ENCODE measurements at places on chromosomes 3 and 15.

DNA sequence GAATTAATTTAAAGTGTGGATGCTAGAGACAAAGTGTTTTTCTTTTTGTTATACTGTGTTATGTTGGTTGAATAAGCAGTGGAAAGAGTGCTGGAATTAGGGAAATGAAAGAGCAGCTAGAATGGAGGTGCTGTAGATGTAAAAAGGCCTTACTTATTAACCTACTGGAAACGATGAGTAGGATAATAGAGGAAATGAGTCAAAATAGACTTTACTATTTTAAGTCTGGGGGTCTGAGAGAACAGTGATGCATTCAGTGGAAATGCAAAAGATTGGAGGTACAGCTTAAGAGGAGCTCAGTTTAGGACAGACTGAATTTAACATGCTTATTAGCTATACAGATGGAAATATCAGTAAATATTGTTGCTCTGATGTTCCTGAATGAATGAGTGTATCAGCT lies 674.0 kb downstream of the OTOL1 start:
- no peak for DNase-seq

DNA sequence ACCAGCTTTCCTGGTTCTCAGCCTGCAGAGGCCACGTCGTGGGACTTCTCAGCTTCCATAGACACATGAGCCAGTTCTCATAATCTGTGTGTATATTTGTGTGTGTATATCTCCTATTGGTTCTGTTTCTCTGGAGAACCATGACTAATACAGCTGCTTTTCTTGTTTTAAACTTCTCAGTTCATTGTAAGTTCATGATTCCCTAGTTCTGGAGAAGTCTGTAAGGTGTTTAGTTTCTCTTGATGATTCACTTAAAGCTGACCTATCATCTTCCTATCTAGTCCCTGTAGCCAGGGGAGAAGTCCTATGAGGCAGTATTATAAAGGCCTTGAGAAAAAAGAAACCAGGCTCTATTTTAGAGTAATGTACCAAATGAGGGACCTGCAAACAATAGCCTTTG lies 147.7 kb downstream of the RYR3 start:
- DNase-seq = no peak

DNA sequence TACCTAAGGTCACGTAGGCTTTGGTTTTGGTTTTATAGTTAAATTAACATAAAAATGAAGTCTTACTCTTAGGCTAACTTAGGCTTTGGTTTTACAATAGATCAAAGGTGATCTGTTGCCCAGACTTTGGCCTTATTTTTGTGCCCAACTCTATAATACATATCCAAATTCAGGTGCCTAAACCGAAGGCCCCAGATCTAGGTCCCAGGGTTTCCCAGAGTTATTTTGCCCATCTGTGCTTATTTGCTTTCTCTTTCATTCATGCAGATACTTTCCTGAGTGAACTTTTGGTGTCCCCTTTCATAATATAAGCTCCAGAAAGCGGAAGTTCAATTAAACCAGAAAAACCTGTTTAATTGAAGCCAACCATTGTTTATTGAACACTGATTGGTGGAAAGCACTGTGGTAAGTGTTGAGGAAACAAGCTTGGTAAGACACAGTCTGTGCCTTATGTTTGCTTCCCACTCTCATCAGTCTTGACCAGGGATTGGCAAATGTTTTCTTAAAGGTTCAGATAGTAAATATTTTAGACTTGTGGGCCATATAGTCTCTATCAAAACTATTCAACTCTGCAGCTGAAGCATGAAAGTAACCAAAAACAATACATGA lies 209.7 kb downstream of the WDR72 start:
- no peak for DNase-seq

DNA sequence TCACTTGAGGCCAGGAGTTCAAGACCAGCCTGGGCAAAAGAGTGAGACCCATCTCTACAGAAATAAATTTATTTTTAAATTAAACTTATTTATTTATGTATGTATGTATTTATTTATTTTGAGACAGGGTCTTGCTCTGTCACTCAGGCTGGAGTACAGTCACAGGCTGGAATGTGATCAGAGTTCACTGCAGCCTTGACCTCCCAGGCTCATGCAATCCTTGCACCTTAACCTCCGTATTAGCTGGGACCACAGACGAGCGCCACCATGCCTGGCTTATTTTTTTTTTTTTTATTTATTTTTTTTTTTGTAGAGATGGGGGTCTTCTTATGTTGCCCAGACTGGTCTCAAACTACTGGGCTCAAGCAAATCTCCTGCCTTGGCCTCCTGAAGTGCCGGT lies 135.2 kb upstream of the HES1 start:
- DNase-seq = no peak

- DNase-seq = no peak
Measured at GRCh38 chr3:134376786-134377426, 2.7 kb upstream of the AMOTL2 start.

- no peak for DNase-seq
Measured at GRCh38 chr15:39338251-39338650, 242.6 kb upstream of the THBS1 start.

DNA sequence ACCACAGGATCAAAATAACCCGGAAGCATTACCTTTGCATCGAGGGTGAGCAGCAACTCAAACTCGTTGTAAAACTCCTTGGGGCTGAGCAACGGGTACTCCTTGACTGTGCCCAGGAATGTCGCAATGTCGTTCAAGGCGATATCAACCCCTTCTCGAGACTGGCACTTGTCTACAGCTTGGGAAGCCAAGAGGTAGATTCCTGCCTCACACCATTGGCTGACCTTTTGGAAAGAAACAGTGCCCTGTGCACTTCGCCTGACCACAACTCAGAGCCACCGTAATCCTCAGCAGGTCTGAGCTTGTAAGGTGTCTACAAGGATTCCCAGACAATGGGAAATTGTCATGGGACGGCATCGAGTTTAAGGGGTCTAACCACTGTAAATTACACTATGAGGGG lies 43.9 kb downstream of the B3GNT5 start:
- no peak for DNase-seq

DNA sequence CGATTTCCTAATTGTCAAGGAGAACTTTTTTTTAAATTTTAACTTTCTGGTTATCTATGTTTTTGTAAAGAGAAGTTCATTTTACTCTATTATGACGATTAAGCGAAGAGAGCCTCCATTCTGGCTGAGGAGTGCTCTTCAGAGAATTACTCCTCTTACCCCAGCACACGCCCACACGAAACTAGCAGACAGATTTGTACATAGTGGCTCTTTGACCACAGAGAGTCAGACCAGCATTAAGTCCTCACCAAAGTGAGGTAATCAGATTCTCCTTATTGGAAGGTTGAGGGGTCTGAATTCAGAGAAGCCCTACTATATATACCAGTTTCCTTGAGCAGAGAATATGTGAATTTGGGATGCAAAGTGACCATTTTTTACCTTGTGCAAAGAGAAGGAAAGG lies 204.8 kb upstream of the TSC22D2 start:
- no peak for DNase-seq

DNA sequence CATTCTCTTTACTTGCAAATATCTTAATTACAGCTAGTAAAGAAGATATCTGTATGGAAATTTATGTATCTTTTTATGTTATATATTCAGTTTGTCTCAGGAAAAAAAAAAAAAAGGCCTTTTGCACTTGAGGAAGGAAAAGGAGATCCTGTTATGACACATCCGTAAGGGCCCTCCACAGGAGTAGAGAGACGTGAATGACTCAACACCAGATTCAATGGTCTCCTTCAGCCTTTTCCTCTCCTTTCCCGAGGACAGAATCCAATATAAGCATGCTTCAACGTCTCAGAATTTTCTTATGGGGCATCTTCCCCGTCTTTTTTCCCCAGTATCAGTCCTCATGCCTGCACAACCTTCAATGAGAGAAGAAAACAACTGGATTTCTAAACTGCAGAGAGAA lies 340.3 kb downstream of the NTRK3 start:
- DNase-seq = no peak

DNA sequence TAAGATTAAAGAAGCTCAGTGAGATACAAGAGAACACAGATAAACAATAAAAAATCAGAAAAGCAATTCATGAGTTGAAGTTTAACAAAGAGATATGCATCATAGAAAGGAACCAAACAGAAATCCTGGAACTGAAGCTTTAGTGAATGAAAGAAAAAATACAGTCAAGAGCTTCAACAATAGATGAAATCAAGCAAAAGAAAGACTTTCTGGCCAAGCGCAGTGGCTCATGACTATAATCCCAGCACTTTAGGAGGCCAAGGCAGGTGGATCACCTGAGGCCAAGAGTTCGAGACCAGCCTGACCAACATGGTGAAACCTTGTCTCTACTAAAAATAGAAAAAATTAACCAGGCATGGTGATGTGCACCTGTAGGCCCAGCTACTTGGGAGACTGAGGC lies 301.6 kb upstream of the MANF start:
- DNase-seq = no peak

DNA sequence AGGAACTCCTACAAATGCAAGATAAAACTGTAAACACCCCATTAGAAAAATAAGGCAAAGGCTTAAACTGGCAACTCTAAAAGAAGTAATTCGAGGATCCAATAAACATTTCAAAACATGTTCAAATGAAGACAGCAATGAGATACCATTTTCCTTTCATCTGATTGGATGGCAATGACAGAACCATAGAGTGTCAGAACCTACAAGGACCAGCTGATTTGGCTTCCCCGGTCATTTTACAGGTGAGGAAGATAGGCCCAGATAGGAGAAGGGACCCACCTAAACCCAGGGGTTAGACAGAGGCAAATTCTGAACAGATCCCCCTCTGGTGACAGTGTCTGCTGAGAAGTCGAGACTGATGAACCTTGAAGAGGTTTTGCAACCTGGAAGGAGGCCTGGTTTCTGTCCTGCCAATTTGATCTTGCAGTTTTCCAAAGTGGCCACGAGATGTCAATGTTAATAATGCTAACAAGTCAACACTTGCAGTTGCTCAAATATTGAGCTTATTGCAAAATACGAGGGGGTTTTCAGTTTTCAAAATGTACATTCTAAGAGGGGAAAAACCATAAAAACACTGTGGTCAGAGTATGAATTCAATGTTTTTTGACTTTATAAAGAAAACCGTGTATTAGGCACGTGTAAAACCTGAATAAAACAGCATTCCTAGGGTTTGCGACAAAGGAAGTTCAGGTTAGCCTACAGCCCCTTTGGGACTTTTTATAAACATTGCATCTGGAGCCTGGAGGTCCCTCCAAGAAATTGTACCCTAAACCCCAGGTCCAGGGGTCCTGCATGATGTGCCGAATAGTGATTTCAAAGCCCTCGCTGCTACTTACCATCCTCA lies 21.5 kb downstream of the CFAP161 start:
- DNase-seq = no peak

GRCh38 chr3:22907161-22907780 lies 295.9 kb upstream of the UBE2E2 start:
- no peak for DNase-seq

GRCh38 chr3:58521917-58522631 lies 14.9 kb downstream of the ACOX2 start:
- no peak for DNase-seq

DNA sequence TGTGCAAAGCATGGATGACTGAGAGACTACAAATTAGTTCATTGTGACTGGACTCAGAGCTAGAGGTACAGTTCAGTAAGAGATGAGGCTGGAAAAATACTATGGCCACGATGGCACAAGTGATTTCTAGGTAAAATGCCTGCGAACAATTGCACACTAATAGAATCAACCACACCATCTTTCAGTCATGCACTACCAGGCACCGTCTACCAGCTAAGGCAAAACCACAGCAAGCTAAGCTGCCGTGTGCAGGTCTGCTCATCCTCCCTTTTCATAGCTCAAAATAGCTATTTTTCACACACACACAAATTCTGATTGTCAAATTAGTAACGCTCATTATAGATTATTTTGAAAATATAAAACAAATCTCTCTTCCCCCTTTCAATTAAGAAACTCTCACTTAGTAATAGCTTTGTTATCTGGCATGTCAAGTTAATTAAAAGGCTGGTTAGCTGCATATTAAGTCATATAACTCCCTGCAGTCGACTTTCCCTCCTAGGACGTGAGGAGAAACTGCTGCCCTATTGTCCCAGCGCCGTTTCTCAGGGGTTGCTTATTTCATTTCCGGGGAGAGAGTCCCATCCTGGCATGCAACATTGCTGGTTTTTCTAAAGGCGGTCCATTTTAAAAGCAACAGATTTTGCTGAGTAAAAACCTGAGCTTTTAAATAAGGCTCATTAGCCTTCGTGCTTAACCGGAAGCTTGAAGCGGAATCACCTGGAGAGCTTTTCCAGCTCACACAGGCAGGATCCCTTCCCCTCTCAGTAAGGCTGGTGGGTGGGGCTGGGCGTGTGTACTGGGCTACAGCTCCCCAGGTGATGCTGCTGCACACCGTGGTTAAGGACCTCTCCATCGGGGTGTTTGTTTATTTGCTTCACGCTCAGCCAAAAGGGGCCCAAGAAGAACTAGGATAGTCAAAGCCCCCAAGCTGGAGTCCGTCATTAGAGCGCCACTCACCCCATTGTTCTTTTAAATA lies 16.9 kb upstream of the MEX3B start:
- DNase-seq = no peak

DNA sequence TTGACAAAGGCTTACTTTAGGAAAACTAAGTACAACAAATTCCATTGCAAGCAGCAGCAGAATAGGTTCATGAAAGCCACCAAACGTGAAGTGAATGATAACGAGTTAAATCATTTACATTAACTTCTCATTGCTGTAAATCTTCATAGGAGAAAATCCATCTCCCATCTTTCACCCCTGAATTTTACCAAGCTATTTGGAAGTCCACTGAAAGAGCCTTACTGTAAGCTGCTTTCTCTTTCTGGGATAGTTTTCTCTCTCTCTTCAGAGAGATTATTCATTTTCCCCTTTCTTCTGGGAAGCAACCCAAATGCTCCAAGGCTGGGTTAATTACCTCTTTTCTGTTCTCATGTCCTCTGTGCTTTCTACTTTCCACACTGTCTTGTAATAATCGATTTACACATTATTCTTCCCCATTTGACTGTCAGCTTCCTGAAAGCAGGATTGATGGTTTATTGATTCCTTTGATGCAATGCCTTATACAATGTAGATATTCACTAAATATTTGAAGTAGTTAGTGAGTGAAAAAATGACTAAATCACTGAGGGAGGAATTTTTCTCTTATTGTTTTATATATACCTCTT lies 914.3 kb upstream of the ARPP21 start:
- no peak for DNase-seq

GRCh38 chr15:94335616-94336015 lies 104.3 kb downstream of the MCTP2 start:
- no peak for DNase-seq

DNA sequence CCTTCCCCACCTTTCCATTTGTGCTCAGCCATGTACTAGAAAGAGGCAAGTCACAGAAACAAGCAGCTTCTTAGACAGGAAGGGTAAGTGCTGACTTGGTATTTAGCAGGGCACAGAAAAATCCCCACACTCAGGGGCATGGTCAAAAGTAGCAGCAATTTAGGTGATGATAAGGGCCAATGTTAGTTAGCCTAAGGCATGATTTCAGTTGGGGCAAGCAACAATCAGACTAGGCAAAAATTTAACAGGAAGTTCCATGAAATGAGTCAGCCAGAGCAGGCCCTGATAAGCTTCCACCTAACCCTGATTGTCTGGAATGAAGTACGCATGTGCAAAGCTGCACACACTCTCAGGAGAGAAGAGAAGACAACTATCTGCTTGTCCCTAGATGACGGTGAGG lies 423.4 kb upstream of the UBE2E2 start:
- DNase-seq = no peak

- DNase-seq = no peak
Measured at GRCh38 chr15:60003243-60004008, 685 bp upstream of the FOXB1 start.
